ENCODE measurements at places on chromosomes 16 and 17.

GRCh38 chr16:2981899-2982250 is 1.6 kb upstream of the PKMYT1 start:
- no peak for DNase-seq

GRCh38 chr17:81221371-81221841 is 1.4 kb downstream of the CEP131 start:
- no peak for DNase-seq

DNA sequence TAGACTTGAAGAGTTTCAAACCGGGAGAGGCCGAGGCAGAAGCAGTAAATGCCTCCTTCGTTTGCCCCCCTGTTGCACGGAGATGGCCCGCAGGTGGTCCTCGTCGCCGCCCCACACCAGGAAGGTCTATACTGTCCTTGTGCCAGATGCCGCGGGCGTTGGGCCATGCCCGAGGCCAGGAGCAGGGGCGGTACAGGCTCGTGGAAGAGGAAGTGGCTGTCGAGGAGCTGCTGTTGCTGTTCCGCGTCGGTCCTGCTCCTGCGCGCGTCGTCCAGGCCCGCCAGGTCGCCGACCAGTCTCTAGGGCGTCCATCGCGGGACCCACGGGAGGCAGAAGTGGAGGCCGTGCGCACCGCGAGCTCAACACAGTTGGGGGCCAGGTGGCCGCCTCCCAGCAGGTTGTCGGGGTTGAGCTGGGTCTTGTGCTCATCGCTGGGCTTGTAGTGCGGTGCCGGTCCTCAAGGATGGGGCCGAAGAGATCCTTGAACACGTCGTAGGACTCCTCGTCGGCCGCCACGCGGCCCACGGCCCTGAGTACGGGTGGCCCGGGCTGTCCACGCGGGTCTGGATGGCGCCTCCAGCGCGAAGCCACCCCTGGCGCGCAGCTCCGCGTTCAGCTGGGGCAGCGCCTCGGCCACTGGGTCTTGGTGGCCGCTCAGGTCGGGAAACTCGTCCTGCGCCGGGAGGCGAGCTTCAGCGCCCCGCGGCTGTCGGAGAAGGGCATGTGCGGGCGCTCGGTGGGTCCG is 13.1 kb upstream of the C16orf87 start:
- DNase-seq = no peak

GRCh38 chr16:27780468-27781194 is 230.7 kb downstream of the KATNIP start:
- no peak for DNase-seq

- no peak for DNase-seq
Observed at GRCh38 chr17:11404431-11405276, 163.6 kb downstream of the SHISA6 start.

GRCh38 chr17:10200016-10200415 is 1.6 kb upstream of the GAS7 start:
- DNase-seq = no peak

- DNase-seq = peak; percentile 82
Observed at GRCh38 chr17:8288336-8289102, at the start of gene RANGRF. Gene RANGRF (plus strand): TSS chr17:8288670. CDS start chr17:8288789, 119 bp downstream.

DNA sequence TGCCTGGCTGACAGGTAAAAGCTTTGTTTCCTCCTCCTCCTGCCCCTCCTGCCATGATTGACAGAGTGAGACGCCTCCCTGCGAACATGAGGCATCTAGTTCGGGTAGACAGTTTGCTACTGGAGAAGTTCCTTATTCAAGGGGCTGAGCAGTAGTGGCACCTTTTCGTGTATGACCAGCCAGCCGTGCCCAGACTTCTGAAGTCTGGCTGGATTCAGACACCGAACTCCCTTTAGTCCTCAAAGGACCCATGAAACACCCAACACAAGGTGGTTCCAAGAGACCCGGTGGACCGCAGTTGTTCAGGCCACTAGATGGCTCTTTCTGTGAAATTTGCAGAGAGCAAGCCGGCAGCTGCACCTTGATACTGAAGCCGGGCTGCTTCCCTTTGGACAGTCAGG is 192.8 kb downstream of the XYLT1 start:
- no peak for DNase-seq

DNA sequence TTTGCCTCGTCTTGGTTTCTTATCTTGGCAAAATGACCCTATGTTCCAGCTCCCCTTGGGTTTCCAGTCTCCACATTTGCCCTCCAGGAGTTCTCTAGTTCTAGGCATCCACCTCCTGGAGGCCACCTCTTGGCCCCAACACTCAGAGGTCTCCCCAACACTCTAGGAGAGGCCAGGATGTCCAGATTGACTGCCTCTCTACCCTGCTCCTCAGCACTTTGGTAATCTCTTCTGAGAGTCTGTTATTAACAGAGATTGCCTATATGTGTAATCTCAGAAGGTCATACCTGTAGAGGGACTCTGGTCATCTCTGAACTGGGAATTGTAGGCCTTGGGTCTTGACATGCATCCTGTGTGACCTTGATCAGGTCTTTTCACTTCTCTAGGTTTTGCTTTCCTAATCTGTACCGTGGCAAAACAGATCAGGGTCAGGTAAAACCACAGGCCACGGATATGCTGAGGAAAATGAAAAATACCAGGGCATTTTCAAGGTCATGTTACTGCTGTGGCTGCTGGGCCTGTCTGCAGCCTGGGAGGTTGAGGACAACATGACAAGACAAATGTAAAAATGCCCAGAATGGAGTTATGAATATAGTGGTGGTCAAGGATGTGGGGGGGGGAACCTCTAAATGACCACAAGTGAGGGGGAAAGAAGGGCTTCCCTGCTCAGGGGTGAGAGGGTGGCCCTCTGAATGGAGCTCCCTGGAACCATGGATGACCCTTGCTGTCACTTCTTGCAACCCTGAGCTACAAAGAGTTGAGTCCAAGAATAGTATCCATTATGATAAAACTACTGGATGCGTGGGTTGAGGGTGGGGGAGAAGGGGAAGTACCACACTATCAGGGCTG is 5.0 kb upstream of the CCL4L2 start:
- no peak for DNase-seq

DNA sequence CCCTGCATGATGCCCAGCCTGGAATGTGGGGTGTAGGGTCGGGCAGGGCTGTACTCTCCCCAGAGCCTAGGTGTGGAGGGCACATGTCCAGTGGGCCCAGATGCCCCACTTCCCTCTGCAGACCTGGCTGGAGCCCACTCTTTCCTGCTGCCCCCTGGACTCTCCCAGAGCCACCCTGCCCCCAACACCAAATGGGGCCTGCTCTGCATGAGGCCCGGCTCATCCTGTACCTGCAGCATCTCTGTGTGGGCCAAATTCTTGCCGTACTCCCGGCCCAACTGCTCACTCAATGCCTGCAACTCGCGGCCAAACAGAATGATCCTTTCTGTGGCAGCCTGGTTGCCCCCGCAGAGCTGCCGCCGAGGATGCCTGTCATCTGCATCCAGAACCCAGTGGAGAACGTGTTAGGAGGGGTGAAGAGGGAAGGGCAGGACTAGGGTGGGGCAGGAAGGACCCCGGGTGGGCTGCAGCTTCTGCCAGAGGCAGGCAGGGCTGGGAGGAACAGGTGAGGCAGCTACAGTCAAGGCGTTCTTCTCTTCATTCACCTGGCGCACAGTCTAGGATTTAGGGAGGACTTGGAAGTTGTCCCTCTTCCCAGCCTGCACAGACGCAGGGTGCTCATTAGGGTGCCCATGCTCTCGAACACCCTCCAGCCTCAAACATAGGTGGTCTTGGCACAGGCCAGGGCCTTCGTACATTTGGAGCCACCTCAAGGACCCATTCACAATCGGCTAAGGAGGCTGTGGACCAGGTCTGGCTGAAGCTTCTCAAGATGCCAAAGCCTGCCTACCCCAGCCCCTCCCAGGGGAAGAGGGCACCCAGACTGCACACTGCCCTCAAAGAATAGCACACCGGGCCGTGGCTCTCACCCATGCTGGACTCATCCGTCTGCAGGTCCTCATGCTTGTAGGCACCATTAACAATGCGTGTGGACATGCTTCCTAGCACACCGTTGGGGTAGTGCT is 8.7 kb upstream of the GFOD2 start:
- no peak for DNase-seq

- peak; percentile 71 for DNase-seq
Observed at GRCh38 chr17:59329176-59330052, 2.0 kb upstream of the YPEL2 start.

GRCh38 chr17:17783825-17784656 is 52.7 kb downstream of the SREBF1 start:
- DNase-seq = no peak

Measured in CD4-positive, alpha-beta T cell treated with Interleukin-12 subunit alpha and Interleukin-12 subunit beta, for 1 hour (primary cell).